ENCODE measurements at places on chromosomes 4 and X.

GRCh38 chr4:128663325-128663724 is 146.2 kb upstream of the JADE1 start:
- no peak for DNase-seq

DNA sequence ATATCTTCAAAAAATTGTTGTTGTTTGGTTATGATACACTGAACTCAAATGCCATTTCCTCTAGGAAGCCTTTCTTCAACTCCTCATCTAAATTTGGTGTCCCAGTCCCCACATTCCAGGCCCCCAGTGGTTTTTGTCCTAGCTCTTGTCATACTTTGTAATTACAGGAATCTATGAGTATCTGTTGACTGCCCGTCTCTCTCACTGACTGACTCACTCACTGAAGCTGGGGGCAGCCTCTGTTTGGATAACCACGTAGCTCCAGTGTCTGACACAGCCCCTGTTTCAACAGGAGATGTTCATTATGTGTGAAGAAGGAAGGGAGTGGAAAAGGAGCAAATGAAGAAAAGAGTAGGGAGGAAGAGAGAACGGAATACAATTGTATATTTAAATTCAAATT is 284.1 kb upstream of the TENM3 start:
- no peak for DNase-seq

GRCh38 chrX:139832718-139833309 is 100.0 kb downstream of the ATP11C start:
- no peak for DNase-seq

GRCh38 chr4:16472537-16472936 is 246.3 kb upstream of the TAPT1 start:
- DNase-seq: no peak

GRCh38 chr4:165715989-165716388 is 157.0 kb upstream of the TLL1 start:
- DNase-seq: no peak

- DNase-seq: no peak
These were observed 37.9 kb downstream of the AGA start for GRCh38 chr4:177404342-177404741.

DNA sequence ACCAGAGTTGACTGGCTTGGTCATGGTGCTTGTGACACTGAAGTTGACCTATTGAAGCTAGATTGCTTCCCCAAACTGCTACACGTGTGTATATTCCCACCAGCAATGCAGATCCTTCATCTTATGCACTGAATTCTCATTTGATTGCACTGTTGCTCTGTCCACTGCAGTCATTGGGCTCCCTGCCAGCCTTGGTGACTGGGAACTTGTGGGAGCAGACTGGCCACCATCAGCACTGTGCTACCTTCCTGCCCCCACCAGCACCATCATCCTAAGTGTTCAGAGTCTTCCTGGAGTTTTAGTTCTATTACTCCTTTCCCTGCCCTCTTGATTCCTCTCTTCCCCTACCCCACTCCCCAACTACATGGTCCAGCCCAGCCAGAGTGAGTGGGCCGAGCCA is 117.7 kb upstream of the PRPS2 start:
- DNase-seq: no peak

DNA sequence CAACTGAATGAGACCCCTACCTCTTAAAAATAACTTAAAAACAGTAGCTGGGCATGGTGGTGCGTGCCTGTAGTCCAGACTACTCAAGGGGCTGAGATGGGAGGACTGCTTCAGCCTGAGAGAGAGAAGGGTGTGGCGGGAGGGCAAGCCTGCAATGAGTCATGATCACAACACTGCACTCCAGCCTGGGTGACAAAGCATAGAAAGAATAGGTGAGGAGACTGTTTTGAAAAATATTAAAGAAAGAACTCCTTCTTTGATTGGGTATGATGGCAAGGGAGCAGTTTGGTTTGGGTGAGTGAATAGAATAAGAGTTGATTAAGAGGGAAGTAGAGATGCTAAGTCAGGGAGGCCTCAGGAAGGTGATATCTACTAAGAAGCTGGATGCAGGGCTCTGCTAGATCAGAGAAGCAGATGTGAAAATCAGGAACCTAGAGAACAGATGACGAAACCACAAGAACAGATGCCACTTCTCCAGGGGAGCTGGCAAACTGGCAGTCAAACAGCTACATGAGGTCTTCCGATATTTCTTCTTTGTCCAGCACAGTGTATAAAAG is 318.6 kb downstream of the OPHN1 start:
- DNase-seq: no peak
